OCI-LY7 (cell line): ENCODE measurements at places on chromosomes 4 and X. TPM values are rescaled to one million over a fixed set of nuclear protein-coding genes. Genes with fewer than 3 reads are reported as not detected.

The TEX13C gene
- total RNA-seq: not detected in 2 replicates

The MXRA5 gene
- total RNA-seq: not detected in 2 replicates

The CCDC110 gene
- total RNA-seq: 12.0 and 14.0 TPM in 2 replicates

The SLC16A2 gene
- not detected in 2 replicates for total RNA-seq

The IQCM gene
- not detected in 2 replicates for total RNA-seq

The MAGEA12 gene
- total RNA-seq: not detected in 2 replicates
